ENCODE measurements at places on chromosomes 5 and 9. TPM values are rescaled to one million over a fixed set of nuclear protein-coding genes. Genes with fewer than 3 reads are reported as not detected.

Gene SH2D3C
- 13.9 TPM for total RNA-seq

Gene SLC25A2
- total RNA-seq: 0.35 TPM

Gene GKAP1
- 3.2 TPM for total RNA-seq

Gene ATG12
- 44.6 TPM for total RNA-seq

Gene LYRM7
- 24.1 TPM for total RNA-seq

Gene C5orf58
- total RNA-seq: not detected

Gene TLR4
- 0.48 TPM for total RNA-seq

Gene UGT3A1
- total RNA-seq: not detected

Gene GFI1B
- total RNA-seq: not detected

Gene MZB1
- total RNA-seq: 6.4 TPM

Gene TEX48
- 0.86 TPM for total RNA-seq

Gene ADAMTSL1
- total RNA-seq: not detected

Gene GALNT12
- 4.9 TPM for total RNA-seq

Gene SNCAIP
- total RNA-seq: not detected

Gene CFAP77
- total RNA-seq: not detected

- peak; percentile 5 for DNase-seq
These were observed 184.2 kb downstream of the EFNA5 start for GRCh38 chr5:107486489-107486888.

DNA sequence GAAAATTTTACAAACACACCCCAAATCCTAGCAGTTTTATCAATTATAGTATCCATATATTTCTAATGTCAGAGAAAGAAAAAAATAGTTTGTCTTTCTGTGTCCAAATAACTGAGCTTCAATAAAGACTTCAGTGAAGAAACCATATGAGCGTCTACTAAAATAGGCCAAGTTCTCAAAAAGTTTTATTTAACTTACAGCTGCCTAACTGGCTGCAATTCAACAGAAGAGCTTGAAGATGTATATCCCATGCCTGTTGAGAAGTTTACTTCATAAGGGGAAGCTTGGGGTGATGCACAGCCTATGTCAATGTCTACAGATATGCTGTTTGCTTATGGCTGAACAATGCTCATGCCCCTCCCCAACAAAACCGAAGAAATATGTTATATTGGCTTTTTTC is 43.7 kb upstream of the ELOVL7 start:
- no peak for DNase-seq

DNA sequence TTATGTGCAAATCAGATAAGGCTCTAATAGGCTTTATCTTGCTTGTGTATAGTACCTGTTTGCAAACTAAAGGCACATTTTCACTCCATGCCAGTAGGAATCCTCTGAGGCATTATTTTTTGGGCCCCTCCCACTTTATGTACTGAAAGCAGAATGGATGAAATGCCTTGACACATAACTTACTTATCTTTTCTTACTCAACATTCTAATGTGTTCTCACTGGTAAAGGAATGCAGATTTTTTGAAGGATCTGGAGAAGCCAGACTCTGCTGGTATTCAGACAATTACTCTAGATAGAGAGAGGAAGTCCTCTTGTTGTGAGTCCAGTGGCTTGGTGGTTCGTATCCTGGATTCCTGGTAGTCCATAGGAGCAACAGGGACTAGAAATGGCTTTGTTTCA is 336.7 kb downstream of the CCDC171 start:
- DNase-seq: no peak

- DNase-seq: no peak
These were observed 62.8 kb upstream of the FCN1 start for GRCh38 chr9:134980516-134980915.

- no peak for DNase-seq
These were observed 58.6 kb downstream of the DIAPH1 start for GRCh38 chr5:141560151-141560550.

- no peak for DNase-seq
These were observed 754.3 kb upstream of the GRAMD2B start for GRCh38 chr5:125668884-125669283.

DNA sequence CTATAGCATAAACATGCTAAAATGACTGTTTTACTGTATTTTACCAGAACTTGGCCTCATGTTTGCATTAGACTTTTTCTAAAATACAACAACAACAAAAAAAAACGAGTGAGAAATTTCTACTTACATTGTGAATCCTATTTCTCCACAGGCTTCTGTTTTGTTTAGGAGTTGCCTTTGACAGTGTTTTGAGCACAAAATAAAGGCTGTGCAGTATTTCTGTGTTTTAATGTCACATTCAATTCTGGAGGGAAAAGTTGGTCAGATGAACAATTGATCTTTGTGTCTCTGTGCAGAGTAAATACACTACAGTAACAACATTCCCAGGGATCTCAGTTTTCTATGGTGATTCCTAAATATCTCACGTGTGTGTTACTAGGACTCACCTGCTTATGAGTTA is 131.1 kb downstream of the GPBP1 start:
- no peak for DNase-seq

GRCh38 chr5:151541571-151541970 is 49.6 kb downstream of the FAT2 start:
- DNase-seq: no peak

DNA sequence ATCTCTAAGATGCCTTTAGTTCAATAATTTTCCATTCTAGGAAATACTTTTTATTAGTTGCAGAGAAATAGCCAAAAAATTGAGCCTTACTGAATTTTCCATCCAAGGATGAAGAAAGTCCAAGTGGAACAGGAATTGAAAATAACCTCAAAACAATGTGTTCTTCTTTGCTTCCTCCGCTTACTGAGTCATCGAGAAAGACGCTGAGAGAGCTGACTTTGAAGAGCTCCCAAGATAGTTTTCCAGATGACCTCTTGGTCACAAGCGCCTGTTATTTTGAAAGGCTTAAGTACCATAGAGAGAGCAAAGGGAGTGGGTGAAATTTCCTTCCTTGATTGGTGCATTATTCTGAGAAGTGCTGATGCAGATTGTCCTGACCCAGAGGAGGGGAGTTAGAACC is 253.5 kb upstream of the ATP10B start:
- DNase-seq: no peak

DNA sequence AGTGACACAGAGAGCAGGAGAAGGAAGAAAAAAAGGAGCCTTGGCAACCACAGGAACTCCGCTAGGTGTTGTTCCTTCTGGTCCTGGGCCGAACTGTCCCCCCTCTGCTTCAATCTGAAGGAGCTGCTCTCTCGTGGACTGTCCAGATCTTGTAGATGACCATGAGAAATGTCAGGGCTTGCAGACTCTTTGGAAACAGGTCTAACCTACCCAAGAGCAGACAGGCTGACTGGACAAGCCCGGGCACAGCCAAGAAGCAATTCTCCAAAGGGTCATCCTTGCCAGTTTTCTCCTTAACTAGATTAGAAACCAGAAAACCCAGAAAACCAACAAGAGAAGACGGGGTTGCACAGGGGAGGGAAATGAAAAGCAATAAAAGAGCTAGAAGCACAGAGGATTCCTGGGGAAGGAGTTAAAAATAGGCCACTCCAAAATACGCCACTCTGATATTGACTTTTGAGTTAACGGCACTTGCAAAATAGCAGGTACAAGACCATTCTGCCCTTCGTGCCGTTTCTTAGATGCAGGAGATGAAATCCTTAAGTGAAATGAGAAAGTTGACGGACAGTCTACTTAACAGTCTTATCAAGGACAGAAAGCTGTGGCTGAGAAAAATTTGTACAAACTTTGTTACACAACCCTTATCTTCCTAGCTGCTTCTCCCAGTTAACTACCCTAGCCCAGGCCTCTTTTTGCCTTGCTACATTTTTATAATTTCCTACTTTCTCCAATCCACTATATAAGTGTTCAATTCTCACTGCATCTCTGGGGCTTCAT is 5.8 kb downstream of the GCNT4 start:
- DNase-seq: no peak

DNA sequence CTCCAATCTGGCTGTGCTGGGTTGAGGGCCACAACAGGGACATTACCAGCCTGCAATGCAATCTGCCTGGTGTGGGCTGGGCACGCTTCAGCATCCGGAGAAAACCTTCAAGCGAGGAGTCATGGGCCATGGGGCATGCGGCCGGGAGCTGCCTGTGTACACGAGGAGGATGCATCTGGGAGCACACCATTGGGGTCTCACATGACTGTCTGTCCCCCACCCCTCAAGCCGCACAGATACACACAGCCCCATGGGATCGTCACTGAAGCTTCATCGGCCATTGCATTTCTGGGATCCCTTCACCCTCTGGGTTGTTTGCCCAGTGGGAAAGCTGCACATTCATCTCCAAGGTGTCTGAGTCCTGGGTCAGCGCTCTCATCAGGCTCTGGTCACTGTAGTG is 9.9 kb downstream of the LCN1 start:
- DNase-seq: no peak

GRCh38 chr9:32875242-32875641 is 91.9 kb downstream of the TMEM215 start:
- DNase-seq: no peak

- no peak for DNase-seq
These were observed 11.0 kb upstream of the ERMP1 start for GRCh38 chr9:5843794-5844471.

GRCh38 chr5:95746722-95747679 is 15.9 kb downstream of the RHOBTB3 start:
- no peak for DNase-seq

GRCh38 chr5:92371889-92372235 is 988.7 kb upstream of the ARRDC3 start:
- DNase-seq: no peak

DNA sequence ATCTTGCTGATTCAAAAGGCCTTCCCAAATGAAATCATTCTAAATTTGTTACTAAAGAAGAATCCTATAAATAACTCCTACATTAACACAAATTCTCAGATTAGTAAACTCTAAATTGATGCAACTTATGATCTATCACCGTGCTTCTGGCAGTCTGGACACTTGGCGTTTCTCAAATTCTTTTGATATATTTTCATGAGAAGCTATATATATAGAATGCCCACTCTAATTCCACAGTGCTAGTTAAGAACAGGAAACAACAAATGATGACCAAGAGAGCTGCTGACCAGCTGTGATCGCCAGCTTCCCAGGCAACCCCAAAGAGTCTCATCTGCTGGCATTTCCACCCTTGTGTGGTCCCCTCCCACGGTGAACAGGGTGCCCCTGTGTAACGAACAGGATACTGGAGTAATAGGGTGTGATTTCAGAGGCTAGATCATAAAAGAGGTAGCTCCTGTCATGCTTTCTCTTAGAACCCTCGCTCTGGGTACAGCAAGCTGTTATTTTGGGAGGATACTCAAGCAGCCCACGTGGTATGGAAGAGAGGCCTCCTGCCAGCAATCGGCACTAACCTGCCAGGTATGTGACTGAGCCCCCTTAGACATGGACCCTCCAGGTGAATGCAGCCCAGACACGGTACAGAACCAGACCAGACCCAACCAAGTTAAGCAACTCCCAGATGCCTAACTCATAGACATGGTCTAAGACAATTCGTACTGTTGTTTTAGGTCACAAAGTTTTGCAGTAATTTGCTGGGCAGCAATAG is 64.7 kb downstream of the CDC14B start:
- DNase-seq: no peak

- DNase-seq: no peak
These were observed 378.3 kb upstream of the WWC1 start for GRCh38 chr5:167912941-167913665.

DNA sequence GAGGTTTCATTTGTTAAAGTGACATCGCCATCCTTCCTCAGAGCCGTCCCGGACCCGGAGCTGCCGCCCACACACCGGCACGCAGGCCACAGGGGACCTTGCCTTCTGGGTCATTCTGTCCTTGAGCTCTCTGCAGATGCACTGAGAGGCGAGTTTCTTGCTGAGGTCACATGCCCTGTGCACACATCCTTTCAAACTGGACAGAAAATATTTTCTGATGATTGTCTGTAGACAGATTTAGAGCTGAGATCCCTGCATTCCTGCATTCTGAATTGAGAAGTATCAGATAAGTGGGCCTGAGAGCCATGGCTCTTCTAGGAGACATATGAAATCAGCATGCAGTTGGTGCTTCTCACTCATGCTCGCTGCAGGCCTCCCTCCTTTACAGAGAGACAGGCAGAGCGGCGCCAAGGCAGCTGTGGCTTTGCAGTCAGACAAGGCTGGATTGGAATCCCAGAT is 25.4 kb downstream of the BOD1 start:
- no peak for DNase-seq

- DNase-seq: no peak
These were observed 58.7 kb upstream of the ERBIN start for GRCh38 chr5:65867542-65868195.

- no peak for DNase-seq
These were observed 140.2 kb upstream of the LPAR1 start for GRCh38 chr9:111178331-111179055.

GRCh38 chr9:94855903-94856302 is 129.4 kb downstream of the AOPEP start:
- no peak for DNase-seq

DNA sequence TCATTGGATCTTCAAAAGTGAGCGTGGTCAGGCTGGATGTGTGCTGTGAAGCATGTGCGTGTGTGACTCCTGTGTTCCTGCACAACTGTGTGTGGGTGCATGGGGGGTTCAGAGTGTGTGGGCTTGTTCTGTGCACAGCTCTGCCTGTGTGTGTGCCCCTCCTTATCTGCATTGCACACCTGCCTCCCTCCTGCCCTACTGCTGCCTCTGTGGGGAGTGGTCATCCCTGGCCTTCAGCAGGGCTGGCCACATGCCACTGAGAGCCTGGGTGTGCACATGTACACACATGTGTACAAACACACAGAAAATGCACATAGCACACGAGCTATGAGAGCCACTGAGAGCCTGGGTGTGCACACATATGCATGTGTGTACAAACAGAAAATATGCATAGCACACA is 92.1 kb downstream of the CACNA1B start:
- no peak for DNase-seq

DNA sequence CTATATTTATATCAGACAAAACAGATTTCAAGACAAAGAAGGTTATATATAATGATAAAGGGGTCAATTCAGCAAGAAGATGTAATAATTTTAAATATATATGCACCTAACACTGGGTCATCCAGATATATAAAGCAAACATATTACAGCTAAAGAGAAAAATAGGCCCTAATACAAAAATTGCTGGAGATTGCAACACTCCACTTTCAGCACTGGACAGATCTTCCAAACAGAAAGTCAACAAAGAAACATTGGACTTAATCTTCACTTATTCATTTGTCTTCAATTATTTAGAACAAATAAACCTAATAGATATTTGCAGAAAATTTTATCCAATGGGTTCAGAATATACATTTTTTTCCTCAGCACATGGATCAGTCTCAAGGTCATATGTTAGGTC is 45.8 kb downstream of the MEIKIN start:
- no peak for DNase-seq

GRCh38 chr9:124110307-124110915 is 98.8 kb downstream of the LHX2 start:
- peak; percentile 53 for DNase-seq

GRCh38 chr9:3401221-3401954 is 124.4 kb downstream of the RFX3 start:
- DNase-seq: no peak

DNA sequence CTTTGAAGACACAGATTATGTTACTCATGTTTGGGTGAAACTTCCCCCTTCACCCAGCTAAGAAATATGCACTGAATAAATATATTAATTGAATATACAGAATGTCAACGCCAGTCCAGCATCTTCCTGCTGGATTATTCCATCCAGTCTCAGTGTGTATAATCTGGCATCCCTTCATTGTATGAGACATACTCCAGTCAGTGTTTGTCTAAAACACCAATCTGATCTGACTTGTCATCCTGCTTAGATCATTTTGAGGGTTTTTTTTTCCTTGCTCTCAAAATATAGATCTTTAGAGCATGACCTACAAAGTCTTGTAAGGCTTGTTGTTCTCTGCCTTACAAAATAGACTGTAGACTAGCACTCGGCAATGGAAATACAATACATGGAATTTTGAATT is 195.1 kb downstream of the SMARCA2 start:
- no peak for DNase-seq

Data from CD8-positive, alpha-beta memory T cell (primary cell).